ENCODE measurements at places on chromosomes 2 and 18.
A peak's percentile ranks its signal among the peaks of the same experiment; 100 is the strongest.

- no peak for DNase-seq
Measured at GRCh38 chr18:32530947-32531651, 60.4 kb upstream of the GAREM1 start.

DNA sequence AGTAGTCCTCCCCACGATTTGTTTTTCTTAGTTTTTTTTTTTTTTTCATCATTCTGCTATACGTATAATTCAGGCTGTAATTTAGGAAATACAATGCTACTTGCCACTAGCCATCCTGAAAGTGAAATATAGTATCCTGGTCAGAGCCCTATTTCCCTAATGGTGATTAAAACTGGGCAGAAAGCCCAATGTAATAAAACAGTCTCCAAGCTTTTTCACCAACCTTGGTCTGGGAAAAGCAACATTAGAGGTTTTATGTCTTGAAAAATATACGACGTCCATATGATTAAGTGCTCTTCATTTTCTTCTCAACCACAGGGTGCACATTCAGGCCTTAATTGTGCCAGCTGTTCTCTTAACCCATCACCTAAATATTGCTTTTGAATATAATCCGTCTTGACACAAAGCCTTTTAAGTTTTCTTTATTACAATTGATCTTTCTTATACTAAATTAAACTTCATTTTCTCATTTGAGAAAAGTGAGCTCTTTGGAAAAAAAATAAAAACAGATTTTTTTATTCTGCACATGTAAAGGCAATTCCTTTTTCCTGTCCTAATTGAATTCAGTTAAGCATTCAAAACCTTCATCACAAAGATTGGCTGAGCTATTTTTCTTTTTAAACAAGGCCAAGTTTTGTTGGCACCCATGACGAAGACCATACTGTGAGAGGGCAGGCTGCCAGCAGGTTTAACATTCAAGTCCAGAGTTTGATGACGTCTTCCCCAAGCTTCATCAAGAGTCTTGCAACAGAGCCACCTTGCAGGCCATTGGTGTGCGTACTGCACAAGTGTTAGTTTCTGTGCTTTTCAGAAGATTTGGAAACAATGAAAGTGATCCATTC, 52.7 kb downstream of the MAP2 start:
- DNase-seq, result no peak

DNA sequence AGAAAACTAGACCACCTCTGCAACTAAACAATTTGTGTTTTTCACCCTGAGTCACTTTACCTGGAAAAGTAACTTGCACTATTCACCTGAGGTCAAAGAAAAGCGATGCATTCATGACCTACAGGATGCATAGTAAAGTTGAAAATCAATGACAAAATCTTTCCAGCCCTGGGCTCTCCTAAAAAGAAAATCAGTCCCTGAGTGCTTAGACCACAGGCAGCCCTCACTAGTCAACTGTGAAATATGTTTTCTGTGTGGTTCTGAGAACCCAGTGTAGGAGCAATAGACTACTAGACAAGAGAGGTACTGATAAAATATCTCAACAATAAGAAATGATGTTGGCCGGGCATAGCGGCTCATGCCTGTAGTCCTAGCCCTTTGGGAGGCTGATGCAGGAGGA, 133.1 kb downstream of the TXNL1 start:
- DNase-seq, result no peak

DNA sequence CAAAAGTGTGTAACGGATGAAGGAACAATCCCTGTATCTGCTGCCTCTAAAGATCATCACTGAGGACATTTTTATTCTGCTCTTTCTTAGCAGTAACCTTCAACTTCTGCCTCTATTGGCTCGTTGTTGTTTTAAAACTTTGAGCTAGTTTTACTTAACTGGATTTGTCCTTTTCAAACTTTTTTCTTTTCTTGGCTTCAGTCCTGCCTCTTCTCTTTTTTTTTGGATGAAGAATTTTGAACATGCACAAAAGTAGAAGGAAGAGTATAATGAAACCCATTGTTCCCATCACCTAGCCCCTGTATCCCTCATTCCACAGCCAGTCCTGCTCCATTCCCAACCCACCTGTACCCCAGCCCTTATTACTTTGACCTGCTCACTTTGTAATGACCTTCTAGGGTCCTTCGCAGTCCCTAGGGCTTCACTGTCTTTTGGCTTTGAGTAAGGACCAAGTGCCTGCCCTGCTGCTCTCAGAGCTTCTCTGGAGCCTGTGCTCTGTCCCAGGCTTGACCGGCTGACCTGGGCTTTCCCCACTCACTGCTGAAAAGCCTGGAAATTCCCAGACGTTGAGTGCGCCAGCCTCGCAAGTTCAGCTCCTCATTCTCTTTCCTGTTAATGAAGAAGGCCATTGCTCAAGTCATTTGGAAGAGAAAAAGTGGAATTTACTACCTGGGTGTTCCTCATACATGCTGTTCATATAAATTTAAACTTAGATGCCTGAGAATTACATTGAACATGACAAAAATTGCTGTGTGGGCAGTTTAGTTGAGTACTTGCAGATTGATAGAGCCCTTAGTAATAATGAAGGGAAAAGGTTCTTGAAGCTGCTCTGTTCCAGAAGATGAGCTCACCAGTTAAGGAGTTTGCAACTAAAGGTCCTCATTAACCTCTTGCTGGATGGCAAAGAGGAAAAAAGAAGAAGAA, 149.3 kb upstream of the ALPP start:
- no peak for DNase-seq

DNA sequence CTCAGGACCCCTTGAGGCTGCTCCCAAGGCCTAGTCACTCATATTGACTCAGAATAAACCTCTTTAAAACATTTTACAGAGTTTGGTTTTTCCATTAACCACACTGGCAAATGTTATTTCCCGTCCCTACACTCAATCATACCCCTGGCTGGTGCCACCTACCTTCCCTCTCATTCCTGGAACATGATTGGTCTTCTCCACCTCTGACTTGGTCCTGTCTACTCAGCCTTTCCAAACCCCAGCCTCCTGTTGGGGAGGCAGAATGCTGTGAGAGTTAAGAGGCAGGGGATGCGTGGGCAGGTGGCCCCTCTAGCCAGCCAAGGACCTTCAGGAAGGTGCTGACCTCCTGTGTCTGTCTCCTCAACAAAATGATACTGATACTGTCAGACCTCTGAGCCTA, 149.3 kb downstream of the CABLES1 start:
- DNase-seq, result no peak

GRCh38 chr2:197919487-197919886, 115.1 kb downstream of the PLCL1 start:
- DNase-seq, result no peak

DNA sequence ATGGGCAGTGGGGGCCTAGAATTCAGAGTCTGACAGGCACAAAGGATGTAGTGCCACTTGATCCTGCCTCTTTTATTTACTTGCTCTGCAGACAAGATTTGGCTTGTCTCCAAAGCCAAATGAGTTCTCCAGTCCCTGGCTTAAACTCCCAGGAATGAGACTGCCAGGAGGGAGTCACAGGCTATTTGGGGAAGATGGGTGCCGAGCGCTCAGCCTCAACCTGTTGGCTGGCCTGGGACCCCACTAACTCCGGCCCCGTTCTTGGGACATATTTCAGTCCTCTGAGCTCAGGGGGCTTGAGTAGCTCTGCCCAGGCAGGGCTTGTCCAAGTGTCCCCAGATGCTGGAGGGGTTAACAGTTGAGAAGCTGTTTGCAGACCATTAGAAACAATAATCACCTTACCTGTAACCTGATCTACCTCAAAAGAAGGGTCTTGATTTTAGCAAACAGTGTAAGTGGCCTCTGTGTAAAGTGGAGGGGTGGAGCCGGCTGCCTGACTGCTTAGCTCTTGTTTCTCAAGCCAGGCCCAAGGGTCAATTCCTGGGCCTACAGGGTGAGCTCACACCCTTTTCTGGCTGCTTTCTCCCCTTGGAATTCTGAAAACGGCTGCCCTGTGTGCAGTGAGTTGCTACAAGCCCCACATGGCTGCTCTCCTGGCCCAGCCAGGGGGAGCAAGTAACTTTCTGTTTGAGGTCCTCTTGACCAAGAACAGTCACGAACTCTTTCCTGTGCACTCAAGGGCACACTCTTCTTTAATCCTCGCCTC, 27.1 kb upstream of the FZD5 start:
- no peak for DNase-seq

DNA sequence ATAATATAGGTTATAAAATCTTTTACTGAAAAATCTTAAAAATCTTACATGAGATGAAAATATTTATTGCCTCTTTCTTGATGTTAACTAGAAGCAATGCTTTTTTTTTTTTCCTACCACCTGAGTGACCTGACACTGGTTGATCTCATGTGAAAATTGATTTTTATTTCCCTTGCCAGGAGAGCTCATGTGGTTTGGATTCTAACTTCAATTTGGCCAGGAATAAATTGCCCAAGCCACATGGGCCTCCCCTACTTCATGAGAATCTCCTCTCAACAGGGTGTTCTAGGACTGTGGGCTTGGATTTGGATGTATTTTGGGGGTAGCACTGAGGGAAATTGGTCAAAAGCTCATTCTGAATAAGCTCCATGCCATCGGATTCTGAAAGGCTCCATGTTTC, 20.1 kb downstream of the IDH1 start:
- DNase-seq, result no peak

DNA sequence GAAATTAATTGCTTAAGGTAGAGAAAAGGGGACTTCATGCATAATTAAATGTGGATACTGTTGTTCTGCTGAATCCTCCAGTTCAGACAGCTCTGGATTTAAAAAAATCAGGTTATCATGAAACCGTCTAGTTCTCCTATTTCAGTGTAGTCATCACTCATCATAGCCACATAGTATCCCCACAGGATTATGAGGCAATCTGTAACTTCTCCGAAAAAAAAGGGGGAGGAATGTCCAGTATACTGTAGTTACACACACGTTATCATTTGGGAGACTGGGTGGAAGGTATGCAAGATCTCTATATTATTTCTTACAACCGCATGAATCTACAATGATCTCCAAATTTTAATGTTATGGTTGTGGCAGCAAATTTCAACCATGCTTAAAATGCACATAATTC, 114.0 kb downstream of the HIBCH start:
- DNase-seq, result no peak

GRCh38 chr2:141311430-141311829, 819.4 kb downstream of the LRP1B start:
- DNase-seq, result no peak

DNA sequence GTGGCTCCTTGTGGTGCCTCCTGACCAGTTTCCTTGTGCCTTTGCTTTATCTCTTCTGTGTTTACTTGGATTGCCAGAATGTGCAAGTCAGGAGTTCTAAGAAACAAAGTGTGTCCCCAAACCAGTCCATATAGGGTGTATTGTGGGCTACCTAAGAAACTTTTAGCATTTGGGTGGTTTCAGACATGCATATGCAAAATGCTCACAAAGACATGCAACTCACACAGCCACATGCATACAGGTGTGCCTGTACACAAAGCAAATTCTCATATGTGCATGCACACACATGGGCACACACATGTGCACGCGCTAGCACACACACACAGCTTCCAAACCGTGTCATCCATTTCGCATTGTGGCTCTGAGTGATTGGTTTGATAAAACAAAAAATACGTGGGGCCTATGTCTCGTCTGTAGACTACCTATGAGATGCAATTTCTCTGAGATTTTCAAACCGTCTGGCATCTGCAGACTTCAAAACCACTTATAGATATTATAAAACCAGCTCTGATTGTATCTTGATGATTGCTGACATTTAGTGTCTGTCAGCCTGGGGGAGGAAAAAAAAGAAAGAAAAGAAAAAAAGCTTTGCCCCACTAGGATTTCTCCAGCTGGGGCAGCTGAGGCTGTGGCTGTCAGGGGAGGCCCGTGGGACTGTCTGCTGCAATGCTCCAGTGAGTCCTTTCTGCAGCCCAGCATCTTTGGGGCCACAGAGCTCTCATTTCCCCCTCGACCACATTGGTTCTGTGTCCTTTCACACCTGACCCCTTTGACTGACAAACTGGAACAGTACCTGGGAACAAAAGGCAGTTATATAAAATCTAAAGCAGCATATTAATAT, 556.1 kb downstream of the CMPK2 start:
- no peak for DNase-seq

DNA sequence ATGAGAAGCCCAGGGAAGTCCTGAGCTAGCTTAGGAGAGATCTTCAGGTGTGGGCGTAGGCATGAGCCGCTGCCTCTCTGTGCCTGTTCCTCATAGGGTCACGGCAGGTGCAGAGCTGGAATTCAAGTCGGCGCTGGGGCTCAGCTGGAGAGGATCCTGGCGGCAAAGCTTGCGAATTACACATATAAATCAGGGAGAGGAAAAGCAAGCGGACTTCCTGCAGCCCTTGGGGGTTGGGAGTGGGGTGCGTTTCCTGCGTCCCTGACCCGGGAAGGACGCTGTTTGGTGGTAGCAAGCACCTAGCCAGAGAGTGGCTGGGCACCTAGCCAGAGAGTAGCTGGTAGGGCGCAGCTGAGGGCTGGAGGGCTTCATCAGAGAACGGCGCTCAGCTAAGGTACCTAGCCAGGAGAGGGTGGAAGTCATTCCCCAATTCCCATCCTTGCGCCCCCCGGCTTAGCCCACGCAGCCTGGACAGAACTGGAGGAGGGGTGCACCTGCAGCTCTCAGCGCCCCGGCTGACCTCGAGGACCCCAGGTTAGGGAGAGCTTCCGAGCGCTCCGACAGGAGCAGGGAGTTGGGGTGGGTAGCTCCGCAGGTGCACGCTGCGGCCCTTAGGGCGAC, 459 bp upstream of the EFR3B start:
- peak; percentile 54 for DNase-seq

DNA sequence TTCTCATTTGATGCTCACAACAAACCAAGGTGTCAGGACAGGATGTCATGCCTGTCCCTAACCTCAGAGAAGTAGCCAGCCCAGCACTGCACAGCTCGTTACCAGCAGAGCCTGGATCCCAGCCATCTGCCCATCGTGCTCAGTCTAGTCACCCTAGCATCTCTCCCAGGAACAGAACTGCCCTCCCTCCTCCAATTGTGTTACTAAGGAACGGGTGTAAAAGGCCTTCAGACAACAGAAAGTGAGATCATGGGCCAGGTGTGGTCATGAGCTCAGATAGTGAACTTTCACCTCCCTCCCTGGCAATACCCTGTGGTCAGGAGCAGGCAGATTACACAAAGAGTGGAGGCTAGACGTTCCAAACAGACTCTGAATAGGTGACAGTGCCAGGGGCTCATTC, 111.8 kb upstream of the PPP1CB start:
- no peak for DNase-seq

DNA sequence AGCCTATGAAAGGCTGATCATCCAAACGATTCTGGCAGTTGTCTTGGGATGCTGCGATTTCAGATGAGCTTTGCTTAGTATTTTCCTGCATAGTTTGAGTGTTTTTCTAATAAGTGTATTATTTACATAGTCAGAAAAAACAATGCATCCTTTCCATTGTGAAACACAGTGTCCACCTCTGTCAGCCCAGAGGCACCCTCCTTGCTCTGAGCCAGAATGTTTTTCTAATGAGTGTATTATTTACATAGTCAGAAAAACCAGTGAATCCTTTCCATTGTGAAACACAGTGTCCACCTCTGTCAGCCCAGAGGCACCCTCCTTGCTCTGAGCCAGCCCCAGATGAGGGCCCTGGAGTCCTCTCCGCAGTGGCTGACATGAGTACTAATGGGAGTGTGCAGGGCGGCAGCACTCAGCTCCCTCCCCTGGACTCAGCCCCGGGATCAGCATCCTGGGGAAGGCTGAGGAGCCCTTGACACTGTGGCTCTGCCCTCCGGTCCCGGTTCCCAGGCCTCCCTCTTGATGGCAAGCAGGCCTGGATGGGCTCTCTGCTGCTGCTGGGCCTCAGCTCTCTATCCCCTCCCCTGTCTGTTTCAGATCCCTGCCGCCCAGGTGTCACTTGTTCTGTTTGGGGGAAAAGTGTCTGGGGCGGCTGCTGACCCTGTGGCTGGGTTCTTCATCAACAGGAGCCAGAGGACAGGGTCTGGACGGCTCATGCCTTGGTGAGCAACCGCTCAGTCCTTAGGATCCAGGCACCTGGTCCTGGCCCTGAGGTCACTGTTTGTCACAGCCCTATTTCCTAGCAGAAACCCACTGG, 5.9 kb downstream of the MFSD2B start:
- DNase-seq, result no peak
